ENCODE measurements at places on chromosomes 1 and 21.

- no peak for DNase-seq
Measured at GRCh38 chr1:217149791-217150190, 426.6 kb upstream of the ESRRG start.

- no peak for DNase-seq
Measured at GRCh38 chr1:156705321-156705917, at the start of gene CRABP2. CRABP2 (minus strand) TSS chr1:156705583; CDS start chr1:156705446, 137 bp downstream.

DNA sequence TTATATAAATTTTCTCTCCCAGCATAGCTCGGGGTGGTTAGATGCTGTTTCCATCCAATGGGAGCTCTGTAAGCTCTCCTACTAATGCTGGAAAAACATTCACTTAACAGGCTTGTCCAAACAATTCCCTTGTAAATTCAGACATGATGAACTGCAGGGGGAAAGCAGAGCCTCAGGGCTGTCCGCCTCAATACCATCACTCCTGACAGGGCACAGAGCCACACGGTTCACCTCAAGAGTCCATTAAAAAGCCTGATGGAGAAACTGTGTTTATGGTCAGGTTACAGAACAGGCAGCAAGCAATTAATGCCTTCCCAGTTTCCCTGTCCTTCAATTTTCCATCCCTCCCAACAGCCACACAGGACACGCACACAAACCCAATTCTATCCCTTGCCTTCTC, 171.0 kb downstream of the BRINP2 start:
- no peak for DNase-seq

DNA sequence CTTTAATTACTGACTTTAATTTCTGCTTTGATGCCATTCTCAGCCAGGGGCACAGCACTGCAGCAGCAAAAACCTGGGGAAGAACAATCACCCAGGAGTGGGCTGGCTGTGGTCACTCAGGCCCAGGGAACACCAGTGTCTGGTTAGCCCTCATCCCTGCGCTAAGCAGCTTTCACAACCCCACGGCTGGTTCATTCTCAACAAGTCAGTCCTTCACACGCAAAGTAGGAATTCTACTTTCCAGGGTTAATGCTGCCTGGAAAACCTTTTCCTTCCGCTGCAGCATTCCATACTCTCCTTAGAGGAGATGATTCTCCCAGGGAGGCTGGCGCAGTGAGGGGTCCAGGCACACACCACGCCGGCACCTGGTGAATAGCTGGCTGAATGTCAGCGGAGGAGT, 24.3 kb upstream of the KCNE1 start:
- no peak for DNase-seq

DNA sequence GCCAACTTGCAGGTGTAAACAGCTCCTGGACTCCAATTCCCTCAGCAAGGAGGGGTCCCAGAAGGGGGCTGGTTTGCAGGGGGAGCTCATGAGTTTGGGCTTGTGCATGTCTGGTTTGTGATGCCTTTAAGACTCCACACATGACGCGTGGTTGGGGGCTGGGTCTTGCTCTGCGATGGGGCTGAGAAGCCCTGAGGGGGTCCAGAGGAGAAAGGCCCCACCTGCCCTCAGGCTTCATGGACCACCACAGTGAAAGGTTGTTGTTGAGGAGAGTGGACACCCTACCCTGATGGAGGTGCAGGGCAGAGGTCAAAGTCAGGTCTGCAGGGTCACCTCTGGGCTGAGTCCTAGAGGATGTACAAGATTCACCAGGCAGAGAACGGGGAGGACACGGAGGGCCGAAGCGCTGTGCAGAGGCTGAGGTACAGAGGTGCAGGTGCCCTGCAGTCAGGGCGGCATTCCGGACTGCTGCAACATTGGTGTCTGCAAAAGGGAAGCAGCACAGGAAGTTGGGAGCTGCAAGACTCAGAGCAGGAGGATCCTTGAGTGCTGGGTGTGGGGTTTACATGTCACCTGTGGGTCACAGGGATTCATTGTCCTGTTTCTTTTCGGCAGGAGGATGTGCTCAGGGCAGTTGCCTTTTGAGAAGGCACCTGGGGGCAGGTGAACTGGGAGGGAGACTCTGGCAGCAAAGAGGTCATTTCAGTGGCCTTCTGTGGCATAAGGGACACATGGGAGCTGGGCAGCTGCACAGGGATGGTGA, 399.4 kb downstream of the PTPRU start:
- no peak for DNase-seq

Data from Jurkat, Clone E6-1 (cell line).